Stimulated activated CD4-positive, alpha-beta T cell treated with anti-CD3 and anti-CD28 coated beads, Interleukin-12 subunit alpha, Interleukin-12 subunit beta, amount 100 ng/mL, for 24 hours (primary cell): ENCODE measurements at places on chromosomes 6 and 20.

GRCh38 chr6:121356575-121356974 lies 22.3 kb upstream of the TBC1D32 start:
- DNase-seq = no peak

DNA sequence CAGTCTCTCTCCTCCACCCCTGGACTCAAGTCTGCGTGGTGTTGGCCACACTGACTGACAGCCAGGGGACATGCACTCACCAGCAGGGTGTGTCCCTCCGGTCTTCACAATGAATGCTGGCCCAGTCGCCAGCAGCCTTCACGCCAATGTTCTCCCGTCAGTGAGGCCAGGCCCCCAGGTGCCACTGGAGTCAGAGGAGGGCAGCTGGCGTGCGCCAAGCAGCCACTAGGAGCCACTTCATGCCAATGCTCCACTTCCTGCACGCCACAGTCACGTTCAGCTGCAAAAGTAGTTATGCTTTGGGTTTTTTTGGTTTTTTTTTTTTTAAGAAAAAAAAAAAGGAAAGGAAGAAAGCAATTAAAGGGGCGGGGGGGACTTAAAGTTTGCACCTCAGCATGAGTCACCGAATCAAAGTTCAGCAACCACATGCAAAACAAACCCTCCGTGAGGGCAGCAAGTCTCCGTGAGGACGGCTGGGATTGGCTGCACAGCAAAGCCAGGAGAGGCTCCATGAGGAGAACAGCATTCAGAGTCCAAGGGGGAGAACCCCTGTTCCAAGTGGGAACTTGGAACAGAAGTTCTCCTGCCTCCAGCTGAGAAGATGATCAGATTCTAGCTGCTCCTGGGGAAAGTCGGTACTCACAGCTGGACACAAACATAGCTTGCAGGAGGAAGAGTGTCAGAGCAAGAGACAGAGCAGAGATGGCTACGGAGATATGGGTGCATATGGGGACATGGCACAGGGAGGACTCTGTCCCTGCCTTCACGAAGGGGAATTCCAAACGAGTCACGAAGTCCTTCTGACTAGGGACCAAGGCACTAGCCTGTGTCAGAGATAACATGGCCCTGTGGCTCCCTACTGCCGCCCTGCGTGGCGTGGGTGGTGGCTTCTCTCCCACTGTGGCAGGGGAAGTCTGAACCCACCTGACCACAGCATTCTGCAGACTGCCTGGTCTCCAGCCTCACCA lies at the start of gene ZC3H12D:
TSS of gene ZC3H12D (minus strand) at position 282 of the 968 bp plus-strand sequence. CDS start 10,471 bp downstream, outside the sequence.
- peak; percentile 64 for DNase-seq

DNA sequence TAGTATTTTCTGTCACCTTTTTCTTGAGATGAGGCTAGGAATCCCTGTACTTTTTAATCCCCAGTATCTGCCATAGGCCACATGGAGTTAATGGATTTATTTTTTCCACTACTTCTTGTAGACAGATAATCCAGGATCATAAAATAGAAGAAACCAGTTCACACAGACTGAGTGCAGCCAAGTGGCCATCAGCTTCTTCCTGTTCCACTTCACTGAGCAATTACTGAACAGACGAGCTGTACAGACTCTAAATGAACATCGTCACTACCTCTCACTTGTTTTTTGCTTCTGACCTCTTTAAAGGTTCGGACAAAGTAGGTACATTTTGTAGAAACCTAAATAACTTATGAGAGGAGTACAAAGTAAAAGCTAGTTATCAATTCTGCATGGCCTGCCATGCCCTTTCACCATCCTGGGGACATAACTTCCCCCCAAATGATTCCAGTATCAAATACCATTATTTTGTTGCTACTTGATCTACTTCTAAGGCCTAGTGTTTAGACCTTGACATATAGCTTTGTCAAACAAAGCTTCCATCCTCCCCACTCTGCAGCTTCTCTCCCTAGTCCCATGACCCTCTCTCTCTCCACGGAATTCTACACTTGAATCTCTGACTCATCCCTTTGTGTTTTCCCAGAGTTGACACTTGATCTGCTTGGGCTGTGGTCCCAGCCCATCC lies 34.4 kb upstream of the ARHGAP18 start:
- DNase-seq = no peak

DNA sequence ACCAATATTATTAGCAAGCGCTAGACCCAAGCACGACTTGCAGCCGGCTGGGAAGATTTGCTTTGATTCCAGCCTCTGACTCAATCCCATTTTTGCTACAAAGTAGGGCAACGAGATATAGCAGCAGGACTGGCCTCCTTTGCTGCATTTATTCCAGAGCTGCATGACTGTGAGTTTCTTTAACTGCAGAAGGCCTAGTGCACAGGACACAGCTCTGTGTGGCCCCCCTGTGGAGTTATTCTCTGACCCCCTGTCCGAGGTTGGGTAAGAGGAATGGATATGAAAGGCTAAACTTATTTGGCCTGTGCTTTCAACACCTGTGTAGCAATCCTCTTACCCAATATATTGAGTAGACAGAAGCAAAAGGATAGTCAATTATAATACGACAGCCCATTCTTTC lies 133.3 kb upstream of the SPTLC3 start:
- DNase-seq = no peak

GRCh38 chr6:25105070-25105925 lies 169.5 kb upstream of the RIPOR2 start:
- no peak for DNase-seq

GRCh38 chr6:152272486-152272885 lies 364.7 kb downstream of the SYNE1 start:
- no peak for DNase-seq

- no peak for DNase-seq
These were observed 369.2 kb upstream of the JAG1 start for GRCh38 chr20:11043001-11043400.

DNA sequence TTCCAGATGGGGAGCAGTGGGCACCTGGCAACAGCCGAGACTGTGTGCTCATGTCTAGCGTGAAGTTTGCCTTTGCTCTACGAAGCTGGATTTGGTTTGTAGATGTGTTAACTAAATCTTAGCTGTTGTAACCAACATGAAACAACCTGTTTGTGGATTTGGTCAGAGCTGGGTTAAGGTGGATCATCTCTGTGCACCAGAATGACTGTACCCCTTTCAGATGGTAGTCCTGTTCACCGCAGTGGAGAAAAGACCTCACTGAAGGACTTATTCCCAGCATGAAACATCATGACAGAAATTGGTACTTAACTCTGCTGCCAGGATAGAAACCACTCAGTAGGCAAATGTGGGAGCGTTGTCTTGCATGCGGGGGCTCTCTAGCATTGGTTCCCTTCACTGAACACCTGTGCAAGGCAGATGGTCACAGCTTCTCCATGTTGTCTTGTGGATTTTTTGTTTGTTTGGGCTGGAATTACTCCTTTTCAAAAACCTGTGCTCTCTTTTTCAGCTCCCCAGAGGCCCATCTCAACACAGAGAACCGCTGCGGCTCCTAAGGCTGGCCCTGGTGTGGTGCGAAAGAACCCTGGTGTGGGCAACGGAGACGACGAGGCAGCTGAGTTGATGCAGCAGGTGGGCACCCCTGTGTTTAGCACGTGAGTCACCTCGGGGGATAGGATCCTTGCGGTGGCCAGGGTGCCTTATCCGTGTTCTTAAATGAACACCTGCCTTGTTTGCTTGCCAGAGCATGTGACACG lies 19.3 kb upstream of the EFCAB8 start:
- DNase-seq = no peak

GRCh38 chr6:45532721-45533210 lies 155.0 kb upstream of the SUPT3H start:
- no peak for DNase-seq

GRCh38 chr20:58099291-58099935 lies 129.0 kb downstream of the ANKRD60 start:
- DNase-seq = no peak

DNA sequence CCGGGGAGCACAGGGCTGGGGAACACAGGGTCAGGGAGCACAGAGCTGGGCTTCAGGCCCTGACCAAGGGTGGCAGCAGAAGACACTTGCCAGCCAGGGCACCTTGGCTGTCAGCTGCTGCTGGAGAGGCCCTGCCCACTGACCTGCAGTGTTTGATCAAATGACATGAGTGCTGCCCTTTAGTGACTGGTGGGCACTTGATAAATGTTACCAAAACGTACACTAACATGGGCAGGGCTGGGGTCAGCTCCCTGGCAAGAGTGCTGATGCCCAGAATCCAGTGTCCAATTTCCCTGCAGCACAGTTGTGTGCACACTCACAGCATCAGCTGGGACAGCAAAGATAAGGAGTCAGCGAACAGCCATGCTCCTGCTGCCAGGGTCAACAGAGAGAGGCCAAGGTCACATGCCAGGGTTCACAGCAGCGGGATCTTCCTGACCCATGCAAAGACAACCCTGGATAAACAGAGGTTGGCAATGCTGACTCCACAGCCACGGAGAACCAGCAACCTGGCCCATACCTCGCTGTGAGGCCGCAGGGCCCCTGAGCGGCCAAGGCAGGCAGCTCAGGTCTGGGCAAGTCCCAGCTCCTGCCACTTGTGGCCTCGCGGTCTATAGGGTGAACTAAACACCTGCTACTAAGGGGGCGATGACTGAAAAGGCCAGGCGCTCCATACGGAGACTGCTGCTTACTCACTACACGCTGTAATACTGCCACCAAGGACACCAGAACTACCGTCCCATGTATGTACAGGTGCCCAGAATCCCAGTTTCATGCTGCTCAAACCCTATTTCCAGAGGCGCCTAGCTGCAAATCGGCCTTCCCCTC lies 46.3 kb downstream of the NINL start:
- DNase-seq = no peak

DNA sequence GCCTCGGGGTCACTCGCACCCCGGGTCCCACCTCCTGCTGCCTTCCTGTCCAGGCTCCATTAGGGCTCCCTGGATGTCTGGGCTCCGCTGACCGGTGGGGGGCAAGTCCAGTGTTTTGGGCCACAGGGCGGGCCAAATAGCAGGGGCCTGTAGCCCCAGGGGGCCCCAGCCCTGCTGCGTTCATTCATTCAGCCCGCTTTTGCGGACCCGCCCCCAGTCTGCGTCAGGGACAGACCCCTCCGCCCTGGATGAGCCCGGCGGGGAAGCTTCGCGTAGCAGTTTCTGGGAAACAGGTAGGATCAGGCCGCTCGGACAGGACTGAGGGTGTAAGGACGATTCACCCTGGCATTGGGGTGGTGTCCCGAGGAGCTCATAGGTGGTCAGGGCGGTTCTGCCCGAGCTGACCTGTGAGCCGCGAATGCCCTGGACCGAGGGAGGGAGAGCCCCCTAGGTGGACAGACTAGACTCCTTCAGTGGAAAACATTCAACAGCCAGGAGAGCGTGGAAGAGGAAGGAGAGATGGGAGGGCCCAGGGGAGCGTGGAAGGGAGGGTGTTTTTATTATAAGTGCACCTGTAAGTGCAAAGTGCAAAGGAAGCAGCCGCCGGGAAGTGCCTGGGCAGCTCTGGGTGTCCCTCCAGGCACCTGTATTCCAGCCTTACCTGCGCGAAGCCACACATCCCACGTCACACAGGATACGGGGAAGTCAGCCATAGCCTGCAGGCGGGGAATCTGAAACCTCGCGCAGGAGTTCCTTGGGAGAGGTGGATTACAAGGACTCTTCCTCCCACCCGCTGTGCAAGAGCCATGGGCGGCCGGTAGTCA lies 662 bp downstream of the ENTPD6 start:
- DNase-seq = peak; percentile 19

DNA sequence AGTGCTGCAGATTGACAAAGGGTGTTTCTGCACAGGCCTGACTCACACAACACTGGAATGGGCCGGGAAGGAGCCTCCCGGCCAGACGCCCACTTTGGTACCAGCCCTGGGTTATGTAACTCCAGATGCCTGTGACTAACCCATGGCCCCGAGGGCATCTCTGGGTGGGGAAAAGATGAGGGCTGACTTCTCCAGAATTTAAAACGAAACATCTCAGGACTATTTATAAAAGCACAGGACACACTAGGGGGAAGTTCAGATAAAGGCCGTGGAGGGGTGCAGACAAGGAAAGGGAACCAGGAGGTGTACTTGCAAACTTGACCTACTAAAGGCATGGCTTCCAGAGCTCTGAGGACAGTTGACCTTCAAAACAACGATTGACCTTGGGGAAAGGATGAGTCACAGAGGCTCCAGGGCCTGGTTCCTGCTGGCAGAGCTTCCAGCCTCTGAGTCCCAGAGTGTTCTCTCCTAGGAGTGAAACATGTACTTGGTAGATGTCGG lies 196.9 kb downstream of the NFATC2 start:
- no peak for DNase-seq

- no peak for DNase-seq
These were observed 309.8 kb downstream of the PKHD1 start for GRCh38 chr6:51777618-51778017.
